ENCODE measurements at places on chromosomes 6 and 20.

- no peak for DNase-seq
Observed at GRCh38 chr6:42226161-42226611, 8.5 kb upstream of the MRPS10 start.

DNA sequence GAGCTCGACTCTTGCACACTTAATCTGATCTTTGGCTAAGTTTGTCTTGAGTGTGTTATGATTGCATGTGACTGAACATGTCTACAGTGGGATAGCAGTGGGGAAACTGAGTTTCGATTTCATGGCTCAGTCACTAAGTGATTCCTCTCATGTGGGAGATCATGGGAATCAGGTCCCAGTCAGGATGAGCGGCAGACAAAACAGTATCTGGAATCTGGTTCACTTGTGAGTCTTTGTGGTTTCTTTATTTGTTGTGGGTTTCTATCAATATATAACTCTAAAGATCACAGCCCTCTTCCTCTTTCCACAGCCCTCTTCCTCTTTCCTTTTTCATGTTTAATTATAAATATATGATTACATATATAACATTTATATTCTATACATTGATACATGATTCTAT, 4.0 kb downstream of the RPP21 start:
- DNase-seq: no peak

- no peak for DNase-seq
Observed at GRCh38 chr6:96450770-96451130, 70.9 kb upstream of the UFL1 start.

GRCh38 chr20:56592817-56593216, 36.3 kb upstream of the TFAP2C start:
- no peak for DNase-seq

DNA sequence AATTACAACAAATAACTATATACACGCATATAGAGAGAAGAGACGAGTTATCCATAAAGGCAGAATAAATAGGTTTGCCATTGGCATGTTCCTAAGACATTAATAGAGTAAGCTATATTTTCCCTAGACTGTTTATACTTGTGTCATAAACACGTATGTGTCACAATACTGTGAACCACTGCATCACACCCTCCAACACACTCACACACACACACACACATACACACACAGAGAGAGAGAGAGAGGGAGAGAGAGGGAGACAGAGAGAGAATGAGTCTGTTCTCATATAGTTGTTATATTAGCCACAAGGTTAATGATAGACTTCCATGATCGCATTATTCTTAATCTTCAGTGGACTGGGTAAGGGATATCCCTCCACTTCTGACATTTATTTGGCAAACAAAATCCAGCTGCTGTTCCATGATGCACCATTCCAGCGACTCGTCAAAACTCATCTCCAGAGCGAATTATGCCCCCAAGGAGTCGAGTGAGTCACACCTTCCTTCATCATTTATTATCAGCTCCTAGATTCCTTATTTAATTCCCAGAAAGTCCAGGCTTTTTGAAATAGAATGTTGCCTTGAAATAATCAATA, 82.8 kb upstream of the HIVEP1 start:
- DNase-seq: no peak
